EL (cell line): ENCODE measurements at places on chromosomes 4 and X.

DNA sequence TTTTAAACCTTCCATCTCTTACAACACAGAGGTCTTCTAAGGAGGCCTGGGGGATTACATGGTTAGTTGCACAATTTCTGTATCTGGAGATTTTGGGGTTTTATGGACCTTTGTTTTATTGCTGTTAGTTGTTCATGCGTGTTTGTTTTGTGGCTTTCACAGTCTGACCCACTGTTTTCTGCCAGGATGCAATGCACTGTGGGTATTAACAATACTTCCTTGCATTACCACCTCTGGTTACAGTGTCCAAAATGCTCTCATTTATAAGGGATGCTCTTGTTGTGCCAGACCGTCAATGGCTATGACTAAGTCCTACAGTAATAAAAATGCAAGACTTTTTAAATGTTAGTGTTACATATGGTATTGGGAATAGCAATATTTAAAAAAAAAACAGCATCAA lies 730.2 kb downstream of the KCTD8 start:
- DNase-seq, result no peak

DNA sequence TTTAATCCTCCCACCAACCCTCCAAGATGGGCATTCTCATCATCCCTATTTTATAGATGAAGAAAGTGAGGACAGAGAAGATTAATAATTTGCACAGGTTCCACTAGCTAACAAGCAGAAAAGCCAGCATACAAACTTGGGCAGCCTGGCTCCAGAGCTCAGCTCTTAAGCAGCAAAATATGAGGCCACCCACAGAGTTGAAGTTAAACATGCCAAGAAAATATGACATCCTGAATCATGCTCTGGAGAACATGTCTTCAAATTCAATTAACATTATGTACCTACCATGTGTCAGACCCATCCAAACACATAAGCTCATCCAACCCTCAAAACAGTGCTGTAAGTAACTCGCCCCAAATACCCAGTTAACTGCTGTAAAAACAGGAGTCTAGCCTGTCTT lies 33.9 kb downstream of the USP46 start:
- no peak for DNase-seq

DNA sequence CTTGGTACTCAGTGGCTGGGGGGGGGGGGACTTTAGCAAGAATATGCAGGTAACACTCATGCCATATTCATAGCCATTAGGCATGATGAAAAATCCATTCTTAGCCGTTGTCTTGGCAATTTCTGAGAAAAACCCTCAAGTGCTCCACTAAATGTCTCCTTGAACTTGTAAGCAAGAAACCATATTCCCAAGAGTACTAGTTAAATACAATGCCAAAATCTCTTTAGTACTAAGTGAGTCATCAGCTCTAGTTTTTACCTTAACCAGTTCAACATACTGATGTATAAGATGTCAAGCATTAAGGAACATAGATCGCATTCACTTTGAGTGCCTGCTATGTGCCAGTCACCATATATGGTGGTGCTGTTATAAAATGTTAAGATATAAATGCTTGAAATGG lies 27.5 kb downstream of the UBE2D3 start:
- no peak for DNase-seq

DNA sequence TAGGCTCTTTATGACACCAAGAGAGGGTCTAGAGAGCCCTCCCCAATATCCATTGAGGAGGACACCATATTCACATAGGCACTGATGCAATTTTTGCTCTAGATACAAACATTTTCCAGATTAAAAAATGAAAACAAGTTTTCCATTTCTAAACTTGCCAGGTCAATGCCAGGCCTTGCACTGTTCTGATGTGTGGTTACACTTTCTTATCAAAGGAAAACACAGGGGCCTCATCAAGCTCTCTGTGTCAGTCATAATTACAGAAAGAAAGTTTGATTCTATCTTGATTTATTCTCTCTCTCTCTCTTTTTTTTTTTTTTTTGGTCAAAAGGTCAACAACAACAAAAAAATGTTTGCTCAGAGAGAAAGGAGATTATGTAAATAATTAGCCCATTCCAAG lies 80.2 kb upstream of the ACSL4 start:
- no peak for DNase-seq

- DNase-seq, result no peak
These were observed 20.3 kb upstream of the SPON2 start for GRCh38 chr4:1192493-1193205.

DNA sequence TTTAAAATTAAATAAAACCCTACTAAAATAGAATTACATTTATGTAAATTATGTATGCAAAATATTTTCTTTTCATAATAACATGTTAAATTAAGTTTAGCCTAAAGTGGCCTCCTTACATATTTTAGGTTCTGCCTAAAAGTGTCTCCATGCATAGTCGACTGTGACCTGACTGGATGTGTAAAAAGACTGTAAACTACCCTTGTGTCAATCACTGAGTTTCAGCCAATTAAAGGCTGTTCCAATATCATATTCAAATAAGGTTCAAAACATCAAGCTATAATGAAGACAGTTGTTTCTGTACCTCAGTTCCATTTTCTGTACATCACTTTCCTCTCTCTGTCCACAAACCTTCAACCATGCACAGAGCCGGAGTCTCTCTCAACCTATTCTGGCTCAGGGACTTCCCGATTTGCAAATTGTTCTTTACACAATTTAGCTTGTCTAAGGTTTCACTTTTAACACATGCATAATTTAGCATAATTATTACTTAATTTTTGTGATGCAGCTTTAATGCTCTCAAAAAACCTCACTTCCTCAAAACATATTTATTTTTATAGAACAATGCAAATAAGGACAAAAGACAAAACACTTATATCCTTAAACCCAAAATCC lies 60.1 kb downstream of the SH3RF1 start:
- DNase-seq, result no peak

- no peak for DNase-seq
These were observed 202.2 kb upstream of the FAT4 start for GRCh38 chr4:125112536-125112935.

DNA sequence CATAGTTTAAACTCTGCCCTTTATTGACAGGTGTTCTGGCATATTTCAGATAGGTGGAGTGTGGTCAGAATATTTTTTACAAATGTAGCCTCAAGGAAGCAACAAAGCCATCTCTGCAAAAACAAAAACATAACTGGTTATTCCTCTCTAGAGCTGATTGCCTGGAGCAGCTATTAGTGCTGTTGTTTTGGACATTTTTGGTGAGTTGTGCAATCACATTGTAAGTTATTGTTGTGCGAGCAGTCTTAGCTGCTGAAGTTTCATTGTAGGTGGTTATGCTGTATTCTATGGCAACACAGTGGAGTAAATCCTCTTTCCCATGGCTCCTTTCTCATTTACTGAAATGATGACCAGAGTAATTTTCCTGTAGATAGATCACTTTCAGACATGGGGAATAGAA lies 1413.0 kb downstream of the PCDH7 start:
- DNase-seq, result no peak

DNA sequence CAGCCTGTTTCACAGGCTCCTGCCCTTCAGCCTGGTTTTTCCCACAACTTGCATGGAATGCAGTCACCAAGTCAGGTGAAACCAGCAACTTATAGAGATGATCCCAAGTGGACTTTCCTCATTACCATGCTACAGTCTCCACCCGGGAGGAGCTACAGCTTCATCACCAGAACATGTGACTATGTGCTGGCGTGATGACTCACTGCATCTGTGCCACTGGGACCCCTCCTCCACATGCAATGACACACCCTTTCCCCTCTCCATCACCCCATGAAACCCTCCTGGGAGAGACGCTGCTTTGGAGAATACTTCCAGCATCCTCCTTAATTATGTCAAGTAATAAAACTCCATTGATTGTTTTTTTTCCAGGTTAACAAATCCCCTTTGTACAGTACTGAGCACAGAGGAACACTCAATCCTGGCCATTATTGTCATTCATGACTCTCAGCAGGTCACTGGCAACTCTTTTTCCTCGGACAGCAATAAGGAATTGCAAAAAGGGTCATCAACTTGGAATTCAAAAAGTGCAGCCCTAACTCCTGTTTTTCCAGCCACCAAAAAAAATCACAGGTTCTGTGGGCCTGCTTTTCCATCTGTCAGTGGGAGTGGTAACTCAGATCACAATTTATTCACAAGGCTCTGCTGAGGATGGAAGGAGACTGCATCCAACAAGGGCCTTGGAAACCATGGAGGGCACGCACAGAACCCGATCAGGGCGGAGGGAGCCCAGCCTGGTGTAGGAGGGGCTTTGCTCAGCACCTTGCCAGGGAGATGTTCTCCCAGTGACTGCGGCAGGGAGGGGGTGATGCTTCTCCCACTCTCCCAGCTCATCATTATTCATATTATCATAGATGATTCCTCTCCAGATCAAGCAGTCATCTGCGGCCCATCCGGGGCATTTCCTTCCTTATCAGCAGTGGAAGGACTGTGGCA lies 17.4 kb downstream of the QDPR start:
- DNase-seq, result peak; percentile 84

DNA sequence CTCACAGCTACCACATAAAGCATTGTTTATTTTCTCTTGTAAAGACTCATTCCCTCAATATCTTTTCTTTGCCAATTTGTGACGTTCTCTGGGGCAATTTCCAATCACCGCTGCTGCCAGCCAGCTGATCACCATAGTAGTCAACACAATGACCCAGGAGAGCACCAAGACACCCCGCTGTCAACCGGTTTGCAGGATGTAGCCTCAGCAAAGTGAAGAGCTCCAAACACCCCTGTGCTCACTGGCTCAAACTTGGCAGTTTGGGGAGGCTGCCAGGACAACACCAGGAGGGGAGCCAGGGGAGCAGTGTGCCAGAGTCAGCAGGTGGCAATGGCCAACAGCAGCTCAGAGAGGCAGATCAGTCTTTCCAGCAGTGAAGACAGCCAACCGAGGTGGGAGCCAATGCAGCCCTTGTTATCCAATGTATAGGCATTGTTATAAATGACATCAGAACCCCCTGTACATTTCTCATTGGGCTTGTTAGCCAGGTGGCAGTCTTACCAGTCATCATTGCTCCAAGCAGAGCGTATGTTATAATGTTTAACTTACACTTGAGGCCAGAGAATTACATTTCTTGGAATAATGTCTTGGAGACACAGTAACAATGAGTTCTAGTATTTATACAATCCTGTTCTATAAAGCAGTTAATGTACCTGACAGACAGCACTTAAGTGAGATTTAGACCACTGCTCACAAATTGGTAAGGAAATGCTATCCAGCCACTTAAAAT lies 274.9 kb upstream of the GK2 start:
- DNase-seq, result no peak

- DNase-seq, result no peak
These were observed 70.6 kb upstream of the TLL1 start for GRCh38 chr4:165802452-165802851.

DNA sequence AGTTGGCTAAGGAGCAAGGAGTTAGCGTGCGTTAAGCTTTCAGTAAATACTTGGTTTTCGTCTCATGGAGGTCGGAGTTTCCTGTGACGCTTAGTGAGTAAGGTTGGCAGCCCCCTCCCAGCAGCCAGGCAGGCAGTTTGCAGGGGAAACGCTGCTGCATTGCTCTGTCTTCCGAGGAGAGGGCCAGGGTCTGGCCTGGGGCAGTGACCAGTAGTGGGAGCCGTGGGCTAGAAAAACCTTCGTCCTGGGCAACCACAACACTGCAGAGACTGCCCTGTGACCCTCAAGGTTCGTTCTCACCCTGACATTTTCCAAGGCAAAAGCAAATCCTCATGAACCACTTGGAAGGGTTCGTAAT lies 432 bp downstream of the TMEM175 start:
- DNase-seq, result no peak

DNA sequence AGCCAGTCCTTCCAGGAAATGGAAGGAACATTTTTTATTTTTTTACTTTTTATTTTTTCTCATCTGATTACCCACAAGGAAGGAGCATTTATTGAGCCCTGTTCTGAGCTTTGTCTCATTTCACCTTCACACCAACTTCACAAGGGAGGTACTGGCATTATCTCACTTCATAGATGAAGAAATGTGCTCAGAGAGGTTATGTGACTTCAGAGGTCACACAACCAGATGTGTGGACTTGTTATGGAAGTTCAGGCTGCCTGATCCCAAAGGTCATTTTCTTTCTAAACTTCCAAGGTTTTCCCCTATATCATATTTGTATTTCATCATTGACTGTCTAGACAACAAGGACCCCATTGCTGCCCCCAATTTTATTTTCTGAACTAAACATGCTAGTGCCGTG lies 160.3 kb downstream of the DCLK2 start:
- DNase-seq, result no peak

DNA sequence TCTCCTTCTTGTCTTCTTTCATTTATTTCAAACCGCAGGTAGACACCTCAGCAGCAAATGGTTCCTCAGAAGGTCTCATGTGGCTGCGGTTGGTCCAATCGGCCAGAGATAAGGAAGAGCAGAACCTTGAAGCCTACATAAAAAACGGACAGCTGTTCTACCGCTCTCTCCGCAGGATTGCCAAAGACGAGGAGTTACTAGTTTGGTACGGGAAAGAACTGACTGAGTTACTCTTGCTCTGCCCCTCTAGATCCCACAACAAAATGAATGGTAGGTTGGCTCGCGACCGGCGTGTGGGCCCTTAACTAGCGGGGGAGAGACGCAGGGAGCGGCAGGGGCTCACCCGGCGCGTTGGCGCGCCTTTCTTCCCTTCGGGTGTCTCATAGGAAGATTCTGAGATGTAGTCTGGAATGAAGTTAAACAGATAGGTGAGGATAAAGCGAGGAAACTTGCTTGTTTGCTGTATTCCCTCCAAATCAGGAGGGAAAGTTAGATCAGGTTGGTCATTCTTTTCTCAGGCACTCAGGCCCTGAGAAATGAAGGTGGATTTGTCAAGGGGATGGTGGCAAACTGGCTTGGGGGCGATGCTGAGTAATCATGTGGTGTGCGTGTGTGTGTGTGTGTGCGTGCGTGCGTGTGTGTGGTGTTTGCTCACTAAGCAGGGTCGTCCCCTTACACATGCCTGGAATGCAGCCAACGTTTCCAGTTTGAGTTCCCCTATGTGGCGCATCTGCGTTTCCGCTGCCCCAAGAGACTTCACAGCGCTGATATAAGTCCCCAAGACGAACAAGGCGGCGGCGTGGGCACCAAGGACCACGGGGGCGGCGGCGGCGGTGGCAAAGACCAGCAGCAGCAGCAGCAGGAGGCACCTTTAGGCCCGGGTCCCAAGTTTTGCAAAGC lies 4.2 kb downstream of the PRDM8 start:
- DNase-seq, result peak; percentile 61

- DNase-seq, result peak; percentile 36
These were observed 32.2 kb downstream of the LNX1 start for GRCh38 chr4:53559021-53559620.

DNA sequence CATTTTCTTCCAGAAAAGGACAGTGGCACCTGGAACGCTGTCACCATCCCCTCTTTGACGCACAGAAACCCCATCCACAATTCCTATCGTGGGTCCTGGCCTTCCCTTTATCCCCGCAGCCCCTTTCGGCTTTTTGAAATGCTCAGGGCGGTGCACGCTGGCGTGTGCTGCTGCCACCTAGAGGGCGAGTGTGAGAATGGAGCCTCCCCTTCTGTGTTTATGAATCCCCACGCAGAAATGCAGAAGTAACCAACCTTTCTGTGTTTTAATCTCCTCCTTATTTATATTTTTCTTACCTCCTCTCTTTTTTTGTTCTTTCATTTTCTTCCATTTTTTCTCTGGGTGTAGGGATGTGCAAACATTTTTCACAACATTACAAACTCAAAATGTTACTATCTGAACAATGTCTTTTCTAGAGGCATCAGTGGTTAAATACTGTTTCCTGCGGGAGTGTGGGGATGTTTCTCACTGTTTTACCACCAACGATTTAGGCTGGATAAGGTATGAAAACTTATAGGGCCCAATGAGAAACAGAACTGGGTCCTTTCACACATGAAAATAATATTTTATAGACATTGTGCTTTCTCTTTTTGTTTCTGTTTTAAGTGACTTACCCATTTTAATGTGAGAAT lies 50.0 kb downstream of the TMA16 start:
- peak; percentile 59 for DNase-seq
